Suppressor macrophage treated with lipopolysaccharide for 4 hours (primary cell): ENCODE measurements at places on chromosomes 5 and 9.

DNA sequence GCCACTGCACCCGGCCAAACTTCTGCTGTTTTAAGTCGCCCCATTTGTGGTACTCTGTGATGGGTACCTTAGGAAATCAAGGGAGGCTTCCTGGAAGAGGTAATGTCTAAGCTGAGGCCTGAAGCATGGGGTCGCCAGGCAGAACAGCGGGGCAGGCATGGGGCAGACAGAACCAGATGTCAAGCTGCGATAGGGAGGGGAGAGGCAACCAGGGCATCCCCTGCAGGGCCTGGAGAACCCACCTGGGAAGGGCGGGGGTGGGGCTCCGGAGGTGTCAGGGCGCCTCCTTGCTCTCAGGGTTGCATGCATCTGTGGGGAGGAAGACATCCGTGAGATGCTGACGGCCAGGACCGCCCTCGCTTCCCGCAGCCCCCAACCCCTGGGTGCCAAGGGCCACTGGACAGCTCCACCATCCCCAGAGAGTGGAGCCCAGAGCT lies 2.8 kb downstream of the LCN15 start:
- no peak for DNase-seq

DNA sequence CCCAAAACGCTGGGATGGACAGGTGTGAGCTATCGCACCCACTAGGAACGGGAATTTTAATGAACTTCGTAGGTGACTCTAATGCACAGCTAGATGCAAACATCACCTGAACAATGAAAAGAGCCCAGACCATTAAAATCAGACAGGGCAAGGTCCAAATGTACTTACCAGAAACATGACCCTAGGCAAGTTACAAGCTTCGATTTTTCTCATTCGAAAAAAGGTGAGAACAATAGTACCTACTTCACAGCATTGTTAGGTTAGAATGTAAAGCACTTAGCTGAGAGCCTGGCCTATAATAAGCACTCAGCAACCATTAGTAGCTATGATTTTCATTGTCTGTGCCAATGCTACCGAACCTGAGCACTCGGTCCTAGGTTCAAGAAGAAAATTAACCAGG lies 5.8 kb upstream of the KLHL3 start:
- no peak for DNase-seq

DNA sequence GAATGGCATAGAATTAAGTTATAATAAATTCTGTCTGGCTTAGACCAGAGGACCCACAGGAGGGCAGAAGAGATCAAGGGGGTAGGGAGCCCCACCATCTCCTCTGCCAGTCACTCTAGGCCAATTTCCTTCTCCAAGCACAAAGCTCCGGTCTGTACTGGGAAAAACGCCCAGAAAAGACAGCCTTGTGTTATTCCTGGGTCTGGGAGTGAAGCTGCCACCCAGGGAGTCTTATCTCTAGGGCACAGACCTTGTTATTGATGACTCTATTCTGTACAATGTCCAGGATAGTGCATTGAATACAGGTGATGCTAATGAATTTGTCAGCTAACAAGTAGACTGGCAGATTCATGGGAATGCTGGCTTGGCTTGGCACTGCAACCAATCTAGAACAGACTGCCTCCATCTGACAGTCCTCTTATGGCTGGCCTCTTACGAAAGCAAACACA lies 60.7 kb downstream of the MED27 start:
- DNase-seq, result no peak

DNA sequence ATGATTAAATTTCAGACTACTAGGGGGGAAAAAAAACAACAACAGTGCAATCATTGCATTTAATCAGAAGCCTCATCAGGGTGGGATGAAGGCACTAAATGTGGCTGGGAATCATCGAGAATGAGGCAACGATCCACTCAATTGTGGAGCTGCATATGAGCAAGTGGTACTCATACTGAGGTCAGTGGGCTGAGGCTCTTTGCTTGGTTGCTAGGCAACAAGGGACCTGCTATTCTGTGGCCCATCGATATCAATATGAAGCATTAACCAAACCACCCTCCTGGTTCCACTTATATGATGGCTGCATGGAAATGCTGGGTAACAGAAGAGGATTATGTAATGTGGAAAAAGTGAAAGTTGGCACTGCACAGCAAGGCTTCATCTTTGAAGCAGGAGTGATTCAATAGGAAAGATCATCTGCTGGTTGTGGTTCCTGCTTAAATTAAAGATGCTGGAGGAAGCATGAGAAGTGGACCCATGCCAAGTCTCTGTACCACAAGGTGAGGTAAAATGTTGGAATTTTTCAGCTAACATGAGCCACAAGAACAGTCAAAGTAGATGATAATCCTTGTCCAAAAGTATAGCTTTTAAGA lies 159.8 kb upstream of the HMHB1 start:
- peak; percentile 24 for DNase-seq

- no peak for DNase-seq
Measured at GRCh38 chr9:83242066-83242465, 179.1 kb upstream of the RASEF start.

DNA sequence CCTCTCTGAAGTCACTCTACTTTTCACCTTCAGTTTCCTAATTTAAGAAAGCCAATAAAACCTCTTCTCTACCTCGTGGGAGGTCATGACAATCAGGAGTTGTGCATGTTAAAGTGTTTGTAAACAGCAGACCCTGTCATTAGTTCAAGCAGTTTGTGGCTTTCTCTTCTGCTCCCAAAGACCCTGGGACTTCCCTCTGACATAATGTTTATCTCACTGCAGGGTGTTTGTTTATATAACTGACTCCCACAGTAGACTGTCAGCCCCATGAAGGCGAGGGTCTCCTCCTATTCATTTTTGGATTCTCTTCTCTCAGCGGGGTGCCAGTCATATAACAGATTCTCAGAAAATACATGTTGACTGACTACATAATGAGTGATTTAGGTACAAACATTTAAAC lies 360.0 kb upstream of the ZNF462 start:
- DNase-seq, result no peak

DNA sequence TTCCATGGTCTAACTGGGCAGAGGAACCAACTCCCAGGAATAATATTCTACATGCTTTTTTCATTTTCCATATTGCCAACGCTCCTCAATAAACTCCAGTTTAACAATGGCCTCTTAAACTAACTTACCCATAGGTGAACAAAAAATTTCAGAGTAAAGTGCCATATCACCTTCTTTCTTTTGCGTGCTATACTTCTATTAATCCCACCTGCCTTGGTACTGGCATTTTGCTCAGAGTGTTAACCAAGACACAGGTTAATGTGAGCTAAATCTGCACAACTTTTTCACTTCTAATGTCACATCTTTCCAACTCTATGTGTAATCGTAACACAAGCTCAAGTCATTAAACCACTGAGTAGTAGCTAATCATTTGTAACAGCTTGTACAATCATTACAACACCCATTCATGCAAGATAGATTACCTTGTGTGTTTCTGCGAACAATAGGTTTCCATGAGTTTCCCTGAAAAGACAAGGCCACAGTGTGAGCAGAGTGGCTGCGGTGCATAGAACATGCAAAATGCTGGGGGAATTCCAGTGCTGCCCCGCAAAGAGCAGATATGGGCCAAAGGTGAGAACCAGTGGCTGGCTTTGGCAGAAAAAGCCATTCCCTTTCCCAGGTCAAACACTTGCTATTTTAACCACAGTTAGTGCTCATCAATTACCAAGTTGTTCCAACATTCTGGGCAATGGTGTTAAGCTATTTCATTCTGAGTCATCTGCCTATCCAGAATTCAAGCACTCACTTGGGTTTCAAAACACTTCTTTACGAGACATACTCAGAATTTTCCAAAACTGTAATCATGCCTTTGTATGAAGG lies 42.8 kb downstream of the TIMD4 start:
- no peak for DNase-seq

GRCh38 chr9:5714501-5715401 lies 85.8 kb downstream of the RIC1 start:
- peak; percentile 9 for DNase-seq

- peak; percentile 80 for DNase-seq
Measured at GRCh38 chr9:111926421-111926875, 29.8 kb downstream of the UGCG start.

DNA sequence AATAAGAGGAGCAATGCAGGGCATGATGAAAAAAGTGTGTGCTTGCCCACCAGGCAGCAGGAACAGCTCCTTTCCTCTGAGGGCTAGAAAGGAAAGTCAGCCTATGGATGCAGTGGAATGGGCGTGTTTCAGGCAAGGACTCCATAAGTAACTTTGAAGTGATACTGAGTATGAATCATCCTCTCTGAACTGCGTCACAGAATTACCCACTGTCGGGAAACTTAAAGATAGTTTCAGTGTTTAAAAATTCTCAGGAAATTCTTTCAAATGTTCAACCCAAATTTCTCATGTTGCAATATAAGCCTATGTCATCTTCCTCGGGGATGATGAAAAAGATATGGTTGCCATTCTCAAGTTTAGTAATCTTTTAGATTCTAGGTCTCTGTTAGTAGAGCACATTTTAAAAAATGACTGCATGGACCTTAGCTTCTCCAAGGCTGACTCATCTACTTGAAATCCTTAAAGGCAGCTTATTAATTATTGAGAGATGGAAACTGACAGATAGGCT lies 27.7 kb downstream of the PTCD2 start:
- DNase-seq, result peak; percentile 92

- no peak for DNase-seq
Measured at GRCh38 chr5:142881784-142882126, 111.6 kb downstream of the ARHGAP26 start.

DNA sequence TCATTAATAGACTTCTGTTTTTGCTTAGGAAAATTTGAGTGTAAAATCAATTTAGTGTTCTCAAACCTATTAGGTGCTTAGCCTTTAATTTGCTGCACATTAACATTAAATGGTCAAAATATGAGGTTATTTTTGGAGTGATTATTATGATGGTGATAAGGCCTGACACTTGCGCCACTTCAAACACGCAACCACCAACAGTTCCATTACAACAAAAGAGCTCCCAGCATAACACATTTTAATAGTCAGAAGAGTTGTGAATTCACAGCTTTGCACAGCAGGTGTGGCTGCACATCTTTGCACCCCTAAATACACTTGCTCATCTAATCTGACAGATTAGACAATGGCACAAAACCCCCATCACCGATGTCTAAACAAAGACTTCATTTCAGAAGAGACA lies 940.7 kb downstream of the NR2F1-AS1 start:
- DNase-seq, result no peak

DNA sequence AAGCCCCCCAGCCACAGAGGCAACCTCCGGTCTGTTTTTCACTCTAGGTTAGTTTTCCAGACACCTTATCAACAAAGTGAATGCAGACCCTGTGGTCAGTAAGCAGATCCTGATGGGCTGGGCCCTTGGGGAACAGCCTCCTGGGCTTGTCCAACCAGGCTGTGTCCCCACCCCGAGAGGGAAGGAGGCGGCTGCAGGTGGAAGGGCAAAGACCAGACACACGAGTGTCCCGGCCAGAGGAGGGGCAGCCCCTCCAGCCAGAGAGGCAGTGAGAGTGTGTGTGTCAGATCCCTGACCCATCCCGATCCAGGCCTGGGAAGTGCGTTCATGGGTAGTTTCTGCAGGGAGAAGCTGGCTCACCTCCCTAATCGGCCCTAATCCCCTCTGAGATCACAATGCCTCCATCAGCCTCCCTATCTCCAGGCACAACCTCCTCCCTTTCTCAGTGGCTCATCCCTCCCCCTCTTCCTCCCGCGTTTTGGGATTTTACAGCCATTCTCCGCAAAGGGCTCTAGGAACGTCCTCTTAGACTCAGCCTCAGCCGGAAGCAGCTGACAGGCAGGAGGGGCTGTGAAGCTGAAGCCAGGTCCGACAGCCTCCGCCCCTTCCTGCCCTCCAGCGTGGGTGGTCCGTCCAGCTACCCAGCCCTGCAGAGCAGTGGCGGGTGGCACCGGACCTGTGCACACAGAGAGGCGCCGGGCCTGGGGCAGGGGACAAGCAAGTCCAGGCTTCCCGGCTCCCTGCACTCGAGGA lies 9.7 kb downstream of the SLC12A7 start:
- DNase-seq, result peak; percentile 42

- DNase-seq, result peak; percentile 47
Measured at GRCh38 chr9:99809586-99810319, 11.9 kb upstream of the NR4A3 start.

GRCh38 chr5:96440185-96440538 lies 7.1 kb upstream of the PCSK1 start:
- DNase-seq, result no peak

DNA sequence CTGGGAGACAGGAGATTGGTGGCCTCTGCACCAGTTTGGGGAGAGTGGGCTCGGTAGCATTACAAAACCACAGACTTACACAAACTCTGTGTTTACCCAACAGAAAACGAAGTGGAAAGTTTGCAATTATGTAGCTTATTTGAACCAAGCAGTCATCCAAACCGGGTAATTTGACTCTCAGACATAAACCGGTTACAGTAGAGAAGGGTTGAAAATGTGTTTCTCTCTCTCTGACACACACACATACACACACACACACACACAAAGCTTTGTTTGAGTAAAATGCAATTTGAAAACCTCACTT lies 97.1 kb upstream of the ZNF608 start:
- no peak for DNase-seq

DNA sequence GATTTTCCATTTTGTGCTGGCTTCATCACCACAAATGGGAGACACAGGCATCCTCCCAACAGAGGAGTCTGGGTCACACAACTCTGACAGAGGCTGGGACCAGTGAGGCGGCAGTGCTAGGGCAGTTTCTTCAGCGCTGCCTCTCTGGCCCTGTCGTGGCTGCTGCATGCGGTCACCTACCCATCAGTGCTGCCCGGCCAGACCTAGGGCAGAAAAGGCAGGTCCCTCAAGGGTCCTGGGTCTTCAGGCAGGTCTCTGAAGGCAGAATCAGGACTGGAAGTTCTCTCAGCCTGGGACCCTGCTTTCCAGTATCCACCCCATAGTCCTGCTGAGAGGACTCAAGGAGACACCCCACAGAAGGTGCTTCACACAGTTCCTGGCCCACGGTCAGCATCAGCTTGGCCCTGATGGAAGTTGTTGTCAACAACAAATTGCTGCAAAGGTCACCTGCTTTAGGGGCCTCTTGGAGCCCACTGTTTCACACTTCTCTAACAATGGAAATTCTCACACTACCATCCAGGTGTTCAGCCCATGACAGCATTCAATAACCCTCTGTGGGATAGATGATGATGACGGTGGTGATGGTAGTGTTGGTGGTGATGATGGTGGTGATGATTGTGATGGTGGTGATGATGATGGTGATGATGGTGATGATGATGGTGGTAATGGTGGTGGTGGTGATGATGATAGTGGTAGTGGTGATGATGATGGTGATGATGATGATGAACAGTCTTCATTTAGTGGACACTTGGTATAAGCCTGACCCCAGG lies 146.4 kb upstream of the PPP1R26 start:
- no peak for DNase-seq

GRCh38 chr9:89822996-89823395 lies 218.2 kb downstream of the GADD45G start:
- no peak for DNase-seq

- DNase-seq, result no peak
Measured at GRCh38 chr9:93731963-93732362, 155.6 kb downstream of the PHF2 start.

GRCh38 chr5:13946111-13946510 lies 1.6 kb upstream of the DNAH5 start:
- DNase-seq, result no peak

- DNase-seq, result no peak
Measured at GRCh38 chr5:154630410-154630809, 124.8 kb upstream of the LARP1 start.

- no peak for DNase-seq
Measured at GRCh38 chr9:121963528-121963995, 129.5 kb downstream of the TTLL11 start.

GRCh38 chr9:119701651-119702050 lies 332.4 kb upstream of the BRINP1 start:
- no peak for DNase-seq
